NCI-H1930 (cell line): ENCODE measurements at places on chromosomes 7 and 10.

- no peak for DNase-seq
Observed at GRCh38 chr10:1230592-1231275, 174.5 kb downstream of the WDR37 start.

DNA sequence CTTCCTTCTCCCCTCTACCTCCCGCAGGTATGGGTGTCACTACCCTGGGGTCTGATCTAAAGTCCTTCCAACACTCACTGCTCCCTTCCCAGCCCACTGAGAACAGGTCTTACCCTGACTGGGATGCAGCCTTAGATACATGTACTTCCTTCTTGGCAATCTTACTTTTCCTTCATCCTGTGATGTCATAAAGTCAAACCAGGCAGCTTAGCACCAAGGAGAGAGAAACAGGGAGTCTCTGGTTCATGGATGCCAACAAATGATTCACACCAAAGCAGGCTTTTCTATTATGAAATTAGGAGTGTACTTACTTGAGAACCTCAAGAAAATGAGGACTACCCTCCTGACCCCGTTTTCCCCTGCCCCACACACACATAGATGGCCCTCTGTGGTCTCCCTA, 111.0 kb upstream of the KMT2E start:
- DNase-seq, result no peak

- no peak for DNase-seq
Observed at GRCh38 chr10:96835899-96836298, 3.8 kb downstream of the LCOR start.

GRCh38 chr7:5222841-5223411, 32.9 kb downstream of the WIPI2 start:
- DNase-seq, result no peak

- no peak for DNase-seq
Observed at GRCh38 chr10:83816942-83817341, 322.4 kb upstream of the GHITM start.

- DNase-seq, result no peak
Observed at GRCh38 chr7:124908259-124908658, 21.4 kb downstream of the POT1 start.

DNA sequence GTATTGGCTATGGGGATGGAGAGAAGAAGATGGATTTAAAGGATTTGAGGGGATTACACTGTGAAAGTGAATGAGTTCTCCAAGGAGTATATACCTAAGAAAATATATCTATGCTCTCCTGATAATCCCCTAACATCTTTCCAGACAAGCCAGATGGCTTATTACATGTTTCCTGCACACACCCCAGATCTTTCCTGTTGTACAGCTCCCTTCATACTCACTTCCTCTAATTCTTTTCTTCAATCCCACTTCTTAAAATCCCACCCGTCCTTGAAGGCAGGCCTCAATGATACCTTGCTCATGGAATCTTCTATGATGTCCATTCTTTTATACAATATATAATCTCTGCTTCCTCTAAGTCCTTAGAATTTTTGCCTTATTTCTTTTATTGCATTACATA, 317.2 kb upstream of the DGKB start:
- no peak for DNase-seq

- no peak for DNase-seq
Observed at GRCh38 chr10:76337641-76338040, 906.2 kb downstream of the LRMDA start.

GRCh38 chr7:49660976-49661375, 112.5 kb upstream of the VWC2 start:
- DNase-seq, result no peak

DNA sequence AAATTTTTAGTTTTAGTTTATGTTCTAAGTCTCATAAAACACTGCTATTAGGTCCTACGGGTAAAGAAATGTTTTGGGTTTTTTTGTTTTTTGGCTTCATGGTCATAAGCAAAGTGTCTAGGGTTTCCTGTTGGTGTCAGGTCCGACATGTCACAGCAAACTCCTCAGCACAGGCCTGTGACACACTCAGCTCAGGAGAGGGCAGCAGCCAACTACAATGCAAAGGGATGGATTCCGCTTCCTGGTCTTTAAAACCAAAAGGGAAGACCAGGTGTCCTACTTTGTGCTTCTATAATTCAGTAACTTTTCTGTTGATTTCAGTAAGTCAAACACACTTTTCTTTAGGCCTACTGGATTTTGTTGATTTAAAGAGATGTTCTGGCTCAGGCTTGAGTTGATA, 83.8 kb upstream of the MACROH2A2 start:
- DNase-seq, result no peak

GRCh38 chr7:135188298-135188984, 17.9 kb upstream of the CYREN start:
- DNase-seq, result no peak

DNA sequence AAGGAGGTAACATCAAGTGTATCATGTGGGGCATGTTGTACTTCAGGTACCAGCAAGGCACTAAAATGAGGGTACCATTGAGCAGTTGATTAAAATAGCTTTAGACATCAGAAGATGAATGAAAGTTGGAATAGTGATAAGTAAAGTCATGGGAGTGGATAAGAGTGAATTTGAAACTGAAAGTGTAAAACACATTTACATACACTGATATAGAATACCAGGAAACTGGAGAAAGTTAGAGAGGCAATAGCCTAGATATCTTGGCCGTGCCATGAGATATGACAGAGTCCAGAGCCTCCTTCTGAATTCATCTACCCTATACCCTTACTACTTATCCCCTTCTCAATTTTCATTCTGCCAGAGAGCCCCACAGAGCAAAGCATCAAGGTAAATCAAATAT, 76.6 kb downstream of the GRM3 start:
- no peak for DNase-seq

DNA sequence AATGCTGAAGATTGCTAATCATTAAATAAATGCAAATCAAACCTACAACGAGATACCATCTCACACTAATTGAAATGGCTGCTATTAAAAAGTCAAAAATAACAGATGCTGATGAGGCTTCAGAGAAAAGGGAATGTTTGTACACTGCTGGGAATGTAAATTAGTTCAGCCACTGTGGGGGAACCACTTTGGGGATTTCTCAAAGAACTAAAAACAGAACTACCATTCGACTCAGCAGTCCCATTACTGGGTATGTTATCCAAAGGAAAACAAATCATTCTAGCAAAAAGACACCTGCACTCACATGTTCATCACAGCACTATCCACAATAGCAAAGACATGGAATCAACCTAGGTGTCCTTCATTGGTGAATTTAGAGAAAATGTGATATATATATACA, 379.0 kb upstream of the CNTNAP2 start:
- DNase-seq, result no peak

GRCh38 chr10:75211007-75211691, 553 bp downstream of the VDAC2 start:
- DNase-seq, result no peak

GRCh38 chr10:132539431-132539839, 1.8 kb downstream of the INPP5A start:
- no peak for DNase-seq

DNA sequence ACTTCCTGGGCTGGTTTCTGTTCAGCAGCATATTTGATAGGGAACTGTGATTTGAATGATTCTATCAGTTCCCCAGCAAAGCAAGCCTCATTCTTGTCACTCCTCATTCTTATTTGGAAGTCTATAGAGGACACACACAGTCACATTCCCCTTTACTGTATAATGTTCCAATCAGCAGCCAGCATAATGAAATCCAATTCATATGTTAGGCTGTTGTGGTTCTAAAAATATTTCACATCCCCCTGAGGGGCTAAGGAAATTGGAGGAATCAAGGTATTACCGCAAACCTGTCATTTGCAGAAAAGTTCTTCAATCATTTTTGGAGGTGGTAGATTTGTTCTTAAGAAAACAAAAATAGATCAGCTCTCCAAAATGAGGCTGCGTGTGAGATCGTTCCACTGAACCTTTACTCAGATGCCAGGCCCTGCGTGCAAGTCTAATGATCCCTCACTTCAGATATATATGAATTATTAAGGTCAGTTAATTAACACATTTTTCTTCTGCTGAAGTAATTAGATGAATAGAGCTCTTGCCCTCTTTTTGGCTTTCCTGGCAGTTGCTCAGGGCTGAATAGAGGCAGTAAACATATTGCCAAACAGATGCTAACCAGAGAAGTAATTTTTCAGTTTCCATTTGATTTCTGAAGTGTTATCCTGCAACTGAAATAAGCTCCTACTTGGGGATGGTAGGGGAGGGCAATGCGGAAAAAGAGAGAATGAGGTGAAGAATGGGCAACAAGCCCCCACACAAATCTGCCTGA, 31.8 kb downstream of the LSMEM1 start:
- no peak for DNase-seq

DNA sequence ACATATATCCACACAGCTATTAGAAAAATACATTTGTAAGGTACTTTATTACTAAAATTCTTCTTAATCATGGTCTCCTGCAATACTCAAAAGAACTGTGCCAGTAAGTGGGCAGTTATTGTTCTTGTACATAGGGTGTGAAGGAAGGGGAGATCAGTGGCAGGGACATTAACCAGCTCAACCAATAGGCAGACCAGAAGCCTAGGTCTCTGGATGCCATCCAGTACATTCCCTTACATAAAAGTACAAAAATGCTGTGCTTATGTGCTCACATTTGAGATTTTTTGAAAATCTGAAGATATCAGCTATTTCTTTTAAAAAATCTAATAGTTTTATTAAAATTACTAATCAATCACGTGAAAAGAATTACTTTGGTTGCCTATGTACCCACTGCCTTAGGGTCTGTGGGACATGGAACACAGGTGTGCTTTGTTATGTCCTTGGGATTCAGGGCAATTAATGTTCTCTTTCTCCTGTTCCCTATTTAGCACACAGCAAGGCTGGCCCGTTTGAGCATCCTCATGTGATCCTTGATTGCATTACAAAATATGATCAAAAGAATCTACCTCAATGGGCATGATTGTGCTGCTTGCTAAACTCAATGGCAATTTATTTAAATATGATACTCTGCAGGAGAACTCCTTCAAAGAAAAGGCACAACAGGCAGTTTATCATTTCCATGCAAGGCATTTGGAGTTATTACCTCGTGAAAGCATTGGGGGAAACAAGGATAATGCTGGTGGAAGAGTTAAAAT, 22.7 kb downstream of the TWIST1 start:
- no peak for DNase-seq

GRCh38 chr10:119420950-119421875, 121.3 kb downstream of the RGS10 start:
- DNase-seq, result no peak

DNA sequence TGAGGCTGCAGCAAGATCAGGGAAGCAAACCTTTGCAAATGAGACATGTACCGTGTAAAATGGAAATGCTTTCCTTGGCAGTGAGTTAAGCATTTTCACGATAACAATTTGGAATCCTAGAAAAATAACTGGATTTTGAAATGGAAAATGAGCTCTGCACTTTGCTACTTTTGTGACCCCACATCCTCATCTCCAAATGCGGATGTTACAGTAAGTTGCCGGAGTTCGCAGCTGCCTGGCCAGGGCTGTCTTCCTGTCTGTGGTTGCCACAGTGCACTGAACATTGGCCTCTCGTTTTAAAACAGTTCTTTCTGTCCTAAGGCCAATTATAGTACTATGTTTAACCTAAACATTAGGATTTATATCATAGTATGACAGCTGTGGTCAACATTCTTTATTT, 136.2 kb upstream of the FZD8 start:
- DNase-seq, result no peak

DNA sequence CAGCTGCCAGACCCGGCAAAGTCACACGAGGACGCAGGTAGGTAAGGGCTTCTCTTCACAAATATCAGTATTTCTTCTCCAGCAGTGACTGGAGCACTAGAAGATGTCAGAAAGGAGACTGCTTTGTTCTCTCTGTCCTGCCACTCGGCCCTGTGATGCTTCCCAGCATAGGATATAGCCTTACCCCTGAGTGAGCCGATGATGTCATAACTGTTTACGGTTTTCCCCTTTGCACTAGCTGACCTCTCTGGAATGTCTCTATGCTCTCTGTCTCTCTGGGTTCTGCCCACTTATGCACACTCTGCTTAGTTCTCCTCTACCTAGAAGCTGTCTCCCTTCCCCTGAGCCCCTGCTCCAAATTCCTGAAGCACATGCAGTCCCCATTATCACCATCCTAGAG, 167.5 kb upstream of the PODXL start:
- no peak for DNase-seq

DNA sequence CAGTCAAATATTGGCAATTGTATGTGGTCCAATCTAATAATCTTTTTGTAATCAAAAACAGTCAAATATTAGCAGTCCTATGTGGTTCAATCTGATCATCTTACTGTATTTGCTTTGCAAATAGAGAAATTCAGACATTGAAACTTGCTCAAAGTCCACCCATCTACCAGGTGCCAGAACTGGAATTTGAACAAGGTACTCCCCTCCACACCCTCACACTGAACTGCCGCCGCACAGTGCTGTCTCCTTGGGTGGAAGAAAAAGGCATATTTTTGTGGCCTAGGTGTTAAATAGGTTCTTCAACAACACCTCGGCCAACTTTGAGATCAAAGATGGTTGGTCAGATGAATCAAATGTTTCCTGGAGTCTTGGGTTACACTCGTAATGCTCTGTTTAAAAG, 544.2 kb upstream of the GALNT17 start:
- no peak for DNase-seq

DNA sequence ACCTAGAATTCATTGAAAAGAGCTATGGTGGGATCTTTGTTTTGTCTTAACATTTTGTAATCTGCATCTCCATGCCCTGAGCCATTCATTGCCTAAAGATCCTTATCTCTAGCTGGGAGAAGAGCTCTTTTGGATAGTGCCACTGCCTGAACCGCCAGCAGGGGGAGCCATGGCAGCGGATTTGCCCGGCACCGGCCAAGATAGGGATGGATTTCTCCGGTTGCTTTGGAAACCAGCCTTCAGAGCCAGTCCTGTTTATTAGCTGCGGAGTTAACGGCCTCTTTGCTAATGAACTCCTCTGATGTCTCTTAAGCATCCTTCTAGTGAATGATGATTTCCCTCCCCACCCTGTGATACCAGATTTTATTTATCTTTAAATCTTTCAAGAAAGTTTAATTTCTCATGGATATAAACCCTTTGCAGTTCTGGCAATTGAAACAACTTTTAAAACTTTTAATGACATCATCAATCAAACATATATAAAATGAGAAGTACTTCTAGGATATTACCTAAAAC, 58.2 kb upstream of the LYZL2 start:
- DNase-seq, result no peak

- no peak for DNase-seq
Observed at GRCh38 chr10:25766213-25766612, 167.8 kb upstream of the MYO3A start.
